Transverse colon (tissue), 4 donors: ENCODE measurements at places on chromosomes 4 and X. TPM values are rescaled to one million over a fixed set of nuclear protein-coding genes. Genes with fewer than 3 reads are reported as not detected.

Gene DCX
- not detected for total RNA-seq

- no peak for DNase-seq
Measured at GRCh38 chr4:128711361-128711760, 98.1 kb upstream of the JADE1 start.

Gene DNAJB14
- 55.0 TPM for total RNA-seq

- DNase-seq: peak; percentile 92
Measured at GRCh38 chr4:127632420-127633403, at the start of gene INTU. Gene INTU, plus strand, starts transcription at chr4:127632957. Its CDS starts 78 bp downstream, at chr4:127633035.

DNA sequence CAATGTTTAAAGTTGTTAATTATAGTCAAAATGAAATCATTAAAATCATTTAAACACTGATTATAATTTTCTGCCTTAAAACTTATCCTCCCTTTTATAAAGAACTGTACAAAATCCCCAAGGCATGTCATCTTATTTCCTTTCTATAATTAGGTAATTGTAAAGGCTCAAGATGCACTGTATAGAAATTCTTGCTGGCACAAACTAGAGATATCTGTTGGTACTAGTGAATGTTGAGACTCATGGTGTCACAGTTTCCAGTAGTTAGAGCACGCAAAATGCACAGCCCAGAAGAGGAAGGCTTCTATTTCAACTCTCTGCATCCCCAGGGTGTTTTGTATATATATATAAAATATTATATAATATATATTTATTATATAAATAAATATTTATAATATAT is 22.7 kb upstream of the PLA2G12A start:
- no peak for DNase-seq

GRCh38 chr4:124583797-124584196 is 128.7 kb downstream of the ANKRD50 start:
- DNase-seq: no peak

DNA sequence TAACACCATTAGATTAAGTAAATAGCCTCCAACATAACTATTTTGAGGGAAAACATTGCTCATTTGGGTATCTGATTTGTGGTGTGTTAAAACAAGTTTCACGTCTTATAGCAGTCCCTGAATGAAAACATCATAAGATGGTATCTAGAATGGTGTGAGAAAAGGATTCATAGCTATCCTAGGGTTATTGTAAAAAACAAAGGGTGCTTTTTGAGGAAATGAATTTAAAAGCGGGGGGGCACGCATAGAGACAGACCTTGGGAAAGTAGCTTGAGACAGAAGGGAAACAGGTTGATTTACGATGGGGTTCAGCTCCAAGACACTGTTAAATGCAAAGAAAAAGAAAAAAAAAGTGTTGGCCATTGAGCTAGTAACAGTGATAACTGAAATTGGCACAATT is 768 bp upstream of the CXCL10 start:
- no peak for DNase-seq

GRCh38 chrX:72121383-72121782 is 10.3 kb downstream of the RTL5 start:
- DNase-seq: peak; percentile 42

DNA sequence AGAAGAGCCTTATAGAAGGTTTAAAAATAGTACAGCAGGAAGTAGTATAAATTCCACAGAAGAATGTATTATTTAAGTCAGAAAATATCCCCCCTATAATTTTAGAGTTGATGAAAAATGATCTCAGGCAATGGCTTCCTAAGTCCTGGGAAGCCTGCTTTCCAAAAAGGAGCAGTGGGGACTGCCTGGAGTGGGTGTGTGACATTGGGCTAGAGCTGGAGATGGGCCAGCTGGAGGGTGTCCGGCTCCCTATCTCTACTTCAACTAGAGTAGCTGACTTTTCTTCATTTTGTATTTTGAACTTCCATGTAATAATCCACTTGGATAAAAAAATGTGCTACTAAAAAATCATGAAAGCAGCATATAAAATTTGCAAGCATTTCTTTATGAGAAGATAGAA is 253.9 kb downstream of the ANK2 start:
- no peak for DNase-seq

GRCh38 chr4:96637971-96638412 is 798.1 kb downstream of the PDHA2 start:
- no peak for DNase-seq

Gene COX7B2
- total RNA-seq: not detected

Gene TLR3
- 8.7 TPM for total RNA-seq

DNA sequence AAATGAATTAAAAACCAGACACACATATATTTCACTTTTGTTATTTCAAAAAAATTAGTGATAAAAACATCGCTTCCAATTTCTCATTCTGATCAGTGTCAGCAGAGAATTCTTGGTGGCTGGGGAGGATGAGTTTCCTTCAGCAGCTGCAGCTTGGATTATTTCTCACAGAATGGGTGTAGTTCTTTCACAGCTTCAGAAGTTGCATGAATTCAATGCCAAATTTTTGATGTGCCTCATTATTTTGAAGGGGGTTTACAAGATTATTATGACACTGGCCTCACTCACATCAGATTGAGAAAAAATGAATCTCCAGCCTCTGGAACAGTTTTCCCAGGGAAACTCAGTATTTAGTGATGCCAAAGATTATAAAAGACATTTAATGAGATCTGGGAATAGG is 184.9 kb upstream of the WDFY3 start:
- no peak for DNase-seq
